ENCODE measurements at places on chromosomes 16 and 17.

DNA sequence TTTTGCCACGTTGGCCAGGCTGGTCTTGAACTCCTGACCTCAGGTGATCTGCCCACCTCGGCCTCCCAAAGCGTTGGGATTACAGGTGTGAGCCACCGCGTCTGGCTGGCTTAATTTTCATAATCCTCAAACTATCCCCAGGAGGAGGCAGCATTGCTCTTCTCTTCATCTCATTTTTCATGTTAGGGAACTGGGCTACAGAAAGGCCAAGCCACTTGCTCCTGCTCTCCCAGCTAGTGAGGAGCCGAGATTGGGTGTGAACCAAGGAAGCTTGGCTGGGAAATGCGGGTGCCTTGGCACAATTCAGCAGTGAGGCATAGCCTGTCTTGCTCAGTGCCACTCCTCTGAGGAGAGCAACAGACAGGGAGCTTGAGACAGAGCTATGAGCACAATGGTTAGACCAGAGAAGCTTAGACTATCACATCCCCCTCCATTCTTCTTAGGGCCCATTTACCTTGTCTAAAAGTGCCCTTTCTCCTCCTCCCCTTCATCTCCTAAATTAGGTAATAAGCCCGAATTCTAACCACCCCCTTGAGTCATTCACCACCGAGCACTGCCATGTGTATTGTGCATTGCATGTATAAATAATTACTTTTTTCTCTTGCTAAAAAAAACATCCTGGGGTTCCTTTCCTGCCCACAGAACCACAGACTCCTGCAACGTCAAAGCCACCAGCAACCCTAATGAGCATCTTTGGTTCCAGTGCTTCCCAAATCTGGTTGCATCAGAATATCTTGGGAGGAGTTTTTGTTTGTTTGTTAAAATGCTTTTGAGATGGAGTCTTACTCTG lies 20.0 kb upstream of the KIF19 start:
- DNase-seq = peak; percentile 14

DNA sequence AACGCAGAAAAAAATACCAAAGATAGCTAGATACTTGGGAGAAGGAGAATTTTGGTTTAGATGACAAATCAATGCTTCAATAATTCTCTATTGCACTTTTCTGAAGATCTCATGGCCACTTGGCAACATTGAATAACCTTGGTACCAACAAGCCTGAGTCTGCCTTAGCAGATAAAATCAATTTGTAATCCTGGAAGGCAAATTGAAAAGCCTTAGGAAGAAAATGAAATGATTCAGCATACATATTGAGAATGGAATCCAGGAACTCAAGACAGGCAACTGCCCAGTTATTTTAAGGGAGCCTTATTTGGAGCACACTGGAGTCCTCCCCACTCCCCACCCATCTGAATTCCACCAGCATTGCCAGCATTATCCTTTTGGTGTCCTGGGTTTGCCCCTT lies 109.3 kb upstream of the SOX9 start:
- no peak for DNase-seq

DNA sequence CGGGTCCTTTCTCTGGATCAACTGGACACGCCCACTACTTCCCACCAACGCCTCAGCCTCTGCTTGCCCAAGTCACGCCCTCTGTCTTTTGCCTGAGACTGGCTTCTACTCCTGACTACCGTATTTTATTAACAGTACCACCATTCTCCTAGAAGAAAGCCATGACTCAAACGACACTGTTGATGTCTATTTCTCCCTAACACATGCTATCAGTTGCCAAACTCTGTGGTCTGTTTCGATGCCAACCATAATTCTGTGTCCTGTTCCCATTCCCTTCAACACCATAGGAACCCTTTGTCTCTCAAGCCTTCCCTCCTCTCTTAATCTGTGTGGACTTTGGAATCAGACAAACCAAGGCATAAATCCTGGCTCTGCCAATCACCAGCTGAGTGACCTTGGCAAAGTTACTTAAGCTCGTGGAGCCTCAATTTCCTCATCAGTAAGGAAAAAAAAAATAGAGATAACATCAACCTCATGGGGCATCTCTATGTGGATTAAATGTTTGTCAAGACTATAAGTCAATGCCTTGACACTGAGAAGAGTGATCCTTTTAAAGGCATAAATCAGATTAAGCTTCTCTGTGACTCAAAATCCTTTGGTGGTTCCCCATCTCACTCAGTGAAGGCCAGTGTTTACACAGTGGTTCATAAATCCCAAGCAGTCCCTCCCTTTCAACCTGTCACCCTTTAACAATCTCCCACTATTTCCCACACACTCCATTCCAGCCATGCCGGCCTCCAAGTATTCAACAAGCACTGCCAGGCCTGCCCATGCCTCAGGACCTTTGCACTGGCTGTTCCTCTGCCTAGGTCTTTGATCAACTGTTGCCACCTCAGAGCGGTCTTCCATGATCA lies 45.6 kb downstream of the ERN1 start:
- DNase-seq = peak; percentile 84

GRCh38 chr17:19702217-19702641 lies 14.2 kb downstream of the SLC47A2 start:
- no peak for DNase-seq

GRCh38 chr17:32903774-32904673 lies 23.9 kb upstream of the TMEM98 start:
- DNase-seq = no peak

GRCh38 chr16:66400503-66401380 lies 26.4 kb upstream of the BEAN1 start:
- DNase-seq = no peak

DNA sequence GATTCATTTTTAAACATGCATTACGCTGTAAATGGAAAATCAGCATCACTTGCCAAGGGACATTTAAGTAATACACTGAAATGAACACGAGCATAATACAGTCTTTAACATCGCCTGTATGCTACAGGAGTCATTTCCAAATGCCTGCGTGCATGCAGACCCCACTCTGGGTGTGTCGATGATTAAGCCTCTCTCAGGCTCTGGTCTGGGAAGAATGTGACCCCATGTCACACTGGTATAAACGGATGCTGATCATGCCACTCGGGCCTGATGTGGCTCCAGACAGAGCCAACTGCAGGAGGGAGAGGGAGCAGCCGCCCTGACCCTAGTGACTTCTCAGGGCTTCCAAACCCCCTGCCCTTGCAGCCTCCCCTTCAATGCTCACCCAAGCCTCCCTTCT lies 10.8 kb downstream of the EMP2 start:
- DNase-seq = no peak

DNA sequence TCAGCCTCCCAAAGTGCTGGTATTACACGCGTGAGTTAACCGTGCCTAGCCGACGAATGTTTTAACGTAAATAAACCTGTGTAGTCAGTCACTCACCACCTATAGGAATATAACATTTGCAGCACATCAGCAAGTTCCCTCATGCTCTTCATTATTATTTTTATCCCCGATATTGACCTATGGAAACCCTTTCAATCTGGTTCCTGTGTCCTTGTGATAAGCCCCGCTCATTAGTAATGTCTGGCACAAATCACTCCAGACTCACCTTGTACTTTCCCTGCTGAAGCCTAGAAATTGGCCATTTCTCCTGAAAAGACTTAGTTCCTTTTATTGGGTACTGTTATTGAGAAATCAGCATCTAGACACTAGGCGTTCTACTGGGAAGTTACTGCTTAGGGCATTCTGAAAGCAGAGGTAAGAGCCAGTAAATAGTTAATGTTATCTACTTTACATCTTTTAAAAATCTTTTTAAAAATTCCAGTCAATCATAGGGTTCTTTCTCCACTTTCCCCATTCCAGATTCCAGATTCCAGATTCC lies 1.5 kb upstream of the PHKG2 start:
- DNase-seq = no peak

- no peak for DNase-seq
Observed at GRCh38 chr17:48440669-48441068, 10.7 kb upstream of the SKAP1 start.

- peak; percentile 32 for DNase-seq
Observed at GRCh38 chr16:50025537-50025931, 509 bp downstream of the CNEP1R1 start.

- DNase-seq = peak; percentile 96
Observed at GRCh38 chr17:45584092-45585036, 93.8 kb upstream of the PLEKHM1 start.

DNA sequence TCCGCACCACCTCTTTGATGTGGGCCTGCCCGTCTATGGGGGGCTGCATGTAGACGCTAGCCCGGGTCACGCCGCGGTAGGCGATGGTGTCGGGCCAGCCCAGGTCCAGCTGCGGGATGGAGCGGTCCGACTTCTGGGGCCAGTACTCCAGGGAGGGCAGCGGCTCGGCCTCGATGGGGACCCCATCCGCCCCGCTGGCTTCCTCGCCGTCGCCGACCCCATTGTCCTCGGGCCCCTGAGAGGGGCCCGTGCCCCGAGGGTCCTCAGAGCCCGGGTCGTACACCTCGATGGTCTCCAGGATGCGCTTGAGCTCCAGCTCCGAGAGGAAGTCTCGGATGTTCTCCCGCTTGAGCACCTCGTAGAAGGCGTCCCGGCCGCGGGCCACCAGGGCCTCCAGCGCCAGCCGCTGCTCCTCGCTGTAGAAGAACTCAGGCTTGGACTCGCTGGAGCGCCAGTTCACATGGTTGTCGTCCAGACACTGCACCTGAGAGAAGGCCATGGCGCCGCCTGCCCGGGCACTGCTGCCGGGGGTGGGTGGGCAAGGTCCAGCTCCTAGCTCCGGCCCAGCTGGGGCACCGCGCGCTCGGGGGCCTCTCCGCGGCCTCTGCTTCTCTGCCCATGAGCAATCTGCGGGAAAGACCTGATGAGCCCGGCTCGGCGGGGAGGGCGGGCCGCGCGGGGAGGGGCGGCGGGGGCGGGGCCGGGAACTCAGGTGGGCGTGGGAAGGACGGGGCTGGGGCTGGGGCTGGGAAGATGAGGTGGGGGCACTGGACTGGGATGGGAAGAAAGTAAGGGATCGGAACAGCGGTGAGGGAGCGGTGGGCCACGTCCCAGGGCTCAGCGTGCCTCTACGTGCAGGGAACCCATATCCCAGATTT lies 782 bp downstream of the FAM83G start:
- DNase-seq = peak; percentile 47

GRCh38 chr17:79029327-79030009 lies 5.5 kb downstream of the C1QTNF1 start:
- DNase-seq = no peak

DNA sequence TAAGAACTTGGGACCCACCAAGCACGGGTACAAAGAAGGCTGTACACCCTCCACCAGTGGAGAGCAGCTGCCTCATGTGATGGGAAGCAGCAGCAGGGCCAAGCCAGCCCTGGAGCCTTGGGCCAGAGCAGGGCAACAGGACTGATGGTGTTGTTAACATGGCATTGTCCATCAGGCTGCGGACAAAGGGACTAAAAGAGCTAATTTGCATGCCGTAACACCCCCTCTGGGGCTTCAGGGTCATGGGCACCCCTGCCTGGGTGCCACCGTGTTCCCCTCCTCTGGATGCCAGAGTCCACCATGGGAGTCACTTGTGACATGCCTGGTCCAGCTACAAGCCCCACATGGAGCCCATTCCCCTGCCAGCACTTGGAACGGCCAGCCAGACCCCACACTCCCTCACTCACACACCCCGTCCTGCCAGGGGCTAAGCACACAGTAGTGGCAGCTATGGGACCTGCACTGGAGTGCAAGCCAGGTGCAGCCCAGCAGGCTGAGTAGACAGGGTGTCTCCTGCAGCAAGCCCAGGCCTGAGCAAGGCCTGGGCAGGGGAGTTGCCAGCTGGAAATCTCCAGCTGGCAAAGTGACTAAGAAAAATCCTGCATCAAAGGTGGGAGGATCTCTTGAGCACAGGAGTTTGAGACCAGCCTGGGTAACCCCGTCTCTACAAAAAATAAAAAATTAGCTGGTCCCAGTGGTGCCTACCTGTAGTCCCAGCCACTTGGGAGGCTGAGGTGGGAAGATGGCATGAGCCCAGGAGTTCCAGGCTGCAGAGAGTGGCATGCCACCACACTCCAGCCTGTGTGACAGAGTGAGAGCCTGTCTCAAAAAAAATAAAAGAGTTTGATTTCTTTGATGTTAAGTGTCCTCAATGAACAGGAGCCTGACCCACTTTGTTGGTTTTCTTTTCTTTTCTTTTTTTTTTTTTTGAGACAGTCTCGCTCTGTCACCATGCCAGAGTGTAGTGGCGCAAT lies 33.7 kb downstream of the NOL11 start:
- no peak for DNase-seq

- DNase-seq = no peak
Observed at GRCh38 chr16:10665166-10665565, 29.6 kb downstream of the TEKT5 start.

- peak; percentile 39 for DNase-seq
Observed at GRCh38 chr16:47664653-47665325, 203.7 kb downstream of the PHKB start.

- DNase-seq = no peak
Observed at GRCh38 chr17:55289106-55289446, 24.3 kb downstream of the HLF start.

DNA sequence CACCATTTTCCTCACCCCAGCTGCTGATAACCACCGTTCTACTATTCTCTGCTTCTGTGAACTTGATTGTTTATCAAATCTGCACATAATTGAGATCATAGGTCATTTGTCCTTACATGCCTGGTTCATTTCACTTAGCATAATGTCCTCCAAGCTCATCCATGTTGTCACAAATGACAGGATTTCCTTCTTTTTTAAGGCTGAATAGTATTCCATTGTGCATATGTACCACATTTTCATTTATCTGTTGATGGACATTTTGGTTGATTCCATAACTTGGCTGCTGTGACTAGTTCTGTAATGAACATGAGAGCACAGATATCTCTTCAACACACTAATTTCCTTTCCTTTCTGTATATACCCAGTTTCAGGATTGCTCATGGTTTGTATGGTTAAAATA lies 225.3 kb upstream of the TBX2 start:
- DNase-seq = no peak

DNA sequence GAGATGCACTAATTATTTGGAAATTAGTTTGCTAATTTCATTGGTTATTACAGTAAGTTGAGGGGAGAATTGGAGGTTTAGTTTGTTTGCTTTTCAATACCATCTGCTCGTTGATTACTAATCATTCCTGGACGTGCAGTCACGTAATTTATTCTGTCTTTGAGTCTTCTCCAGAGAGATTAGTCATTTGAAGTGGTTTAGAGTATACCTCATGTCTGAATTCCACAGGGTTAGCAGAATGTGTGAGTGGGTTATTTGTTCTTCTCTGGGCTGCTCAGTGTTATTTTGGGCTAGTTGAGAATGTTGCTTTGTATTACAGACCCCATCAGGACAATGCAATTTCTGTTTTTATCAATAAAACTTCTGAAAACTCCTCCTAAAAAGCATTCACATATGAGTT lies 265.0 kb downstream of the RBFOX1 start:
- DNase-seq = no peak

DNA sequence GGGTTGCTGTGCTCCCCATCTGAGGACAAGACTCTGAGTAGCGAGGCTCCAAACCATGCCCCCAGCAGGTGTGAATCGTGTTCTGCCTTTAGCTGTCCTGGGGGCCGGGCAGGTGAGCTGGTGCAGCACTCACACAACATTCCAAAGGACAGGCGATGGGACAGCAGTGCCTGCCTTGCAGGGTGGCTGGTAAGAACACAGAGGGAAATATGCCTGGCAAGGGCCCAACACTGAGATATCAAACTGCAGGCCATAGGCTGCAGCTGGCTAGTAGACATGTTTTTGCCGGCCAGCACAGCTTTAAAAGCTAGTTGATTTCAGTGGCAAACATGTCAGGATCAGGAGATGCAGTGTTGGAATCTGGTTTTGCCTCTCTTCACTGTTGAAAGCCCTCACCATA lies 23.6 kb downstream of the CLEC16A start:
- DNase-seq = no peak

Measured in SW480 (cell line).